Panc1 (cell line): ENCODE measurements at places on chromosomes 4 and X.
A peak's percentile ranks its signal among the peaks of the same experiment; 100 is the strongest.

DNA sequence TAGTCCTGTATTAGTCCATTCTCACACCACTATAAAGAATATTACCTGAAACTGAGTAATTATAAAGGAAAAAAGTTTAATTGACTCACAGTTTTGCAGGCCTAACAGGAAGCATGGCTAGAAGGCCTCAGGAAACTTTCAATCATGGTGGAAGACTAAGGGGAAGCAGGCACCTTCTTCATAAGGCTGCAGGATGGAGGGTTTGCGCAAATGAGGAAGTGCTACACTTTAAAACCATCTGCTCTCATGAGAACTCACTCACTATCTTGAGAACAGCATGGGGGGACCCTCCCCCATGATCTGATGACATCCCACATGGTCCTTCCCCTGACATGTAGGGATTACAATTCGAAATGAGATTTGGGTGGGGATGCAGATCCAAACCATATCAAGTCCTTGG, 12.1 kb upstream of the MAGEA11 start:
- DNase-seq, result no peak

DNA sequence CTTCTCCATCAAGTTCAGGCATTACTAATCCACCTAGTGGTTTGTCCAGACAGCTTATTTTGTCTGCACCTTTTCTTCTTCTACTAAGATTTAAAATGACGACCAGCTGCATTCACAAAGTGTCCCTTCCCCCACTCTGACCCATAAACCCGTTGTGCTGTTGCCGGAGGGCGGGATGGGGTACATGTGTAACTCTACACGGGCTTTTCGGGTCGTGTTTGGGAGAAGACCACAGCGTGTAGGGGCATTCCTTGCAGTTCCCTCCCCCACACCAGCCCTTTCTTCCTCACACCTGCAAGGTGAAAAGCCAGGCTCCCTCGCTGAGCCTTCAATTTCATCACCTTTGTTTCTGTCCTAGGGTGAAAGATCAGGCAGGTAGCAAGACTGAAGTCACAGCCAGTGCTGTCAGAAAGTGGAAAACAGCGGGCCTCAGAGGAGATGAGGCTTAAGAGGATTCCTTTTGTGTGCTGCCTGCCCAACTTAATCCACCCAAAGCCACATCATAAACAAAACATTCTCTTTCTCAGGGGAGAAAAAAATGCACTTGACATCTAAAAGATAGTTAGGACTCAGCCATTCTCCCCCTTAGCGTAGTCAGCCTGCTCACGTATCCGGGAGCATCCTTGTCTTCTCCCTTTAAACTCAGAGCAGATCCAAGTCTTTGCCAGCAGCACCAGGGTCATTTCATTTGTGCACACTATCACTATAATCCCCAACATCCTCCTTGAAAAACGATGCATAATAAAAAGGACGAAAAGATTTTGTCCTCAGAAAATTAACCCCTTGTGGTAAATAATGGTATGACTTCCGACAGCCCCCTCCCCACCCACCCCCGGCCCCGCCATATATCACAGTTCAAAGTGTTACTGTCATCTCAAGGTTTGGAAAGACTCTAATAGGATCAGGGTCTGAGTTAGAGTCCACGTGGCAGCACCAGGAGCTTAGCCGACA, 599.0 kb downstream of the RAB28 start:
- no peak for DNase-seq

DNA sequence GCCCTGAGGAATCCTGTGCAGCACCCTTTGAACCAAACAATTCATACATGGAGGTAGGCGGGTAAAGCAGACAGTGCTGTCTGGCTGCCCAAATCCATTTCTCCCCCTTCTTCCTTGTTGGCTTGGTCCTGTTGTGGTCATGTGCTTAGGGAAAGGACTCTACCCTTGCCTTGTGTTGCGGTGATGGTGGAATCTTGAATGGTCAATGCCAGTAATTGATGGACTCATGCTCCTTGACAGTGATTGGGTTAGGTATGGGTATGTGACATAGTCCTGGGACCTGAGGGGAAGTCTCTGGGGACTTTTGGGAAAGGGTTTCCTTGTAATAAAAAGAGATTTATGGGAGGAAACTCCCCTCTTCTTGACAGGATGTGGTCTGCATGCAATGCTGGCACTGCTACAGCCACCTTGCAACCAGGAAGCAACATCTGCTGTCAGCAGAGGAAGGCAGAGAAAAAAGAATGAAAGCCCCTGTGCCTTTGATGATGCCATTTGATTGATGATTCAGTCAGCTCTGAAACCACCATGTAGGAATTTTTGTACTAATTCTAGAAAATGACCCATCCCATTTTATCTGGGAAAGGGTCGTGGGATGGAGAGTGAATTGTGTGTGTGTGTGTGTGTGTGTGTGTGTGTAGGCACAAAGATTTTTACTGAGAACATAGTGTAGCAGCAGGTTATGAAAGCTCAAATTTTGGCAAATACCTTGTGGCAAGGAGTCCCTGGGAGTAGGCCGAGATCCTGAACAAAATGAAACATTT, 30.0 kb upstream of the HUWE1 start:
- no peak for DNase-seq

GRCh38 chr4:101763576-101763975, 27.0 kb upstream of the BANK1 start:
- no peak for DNase-seq

- DNase-seq, result no peak
These were observed 851.6 kb downstream of the PDHA2 start for GRCh38 chr4:96691521-96691920.

DNA sequence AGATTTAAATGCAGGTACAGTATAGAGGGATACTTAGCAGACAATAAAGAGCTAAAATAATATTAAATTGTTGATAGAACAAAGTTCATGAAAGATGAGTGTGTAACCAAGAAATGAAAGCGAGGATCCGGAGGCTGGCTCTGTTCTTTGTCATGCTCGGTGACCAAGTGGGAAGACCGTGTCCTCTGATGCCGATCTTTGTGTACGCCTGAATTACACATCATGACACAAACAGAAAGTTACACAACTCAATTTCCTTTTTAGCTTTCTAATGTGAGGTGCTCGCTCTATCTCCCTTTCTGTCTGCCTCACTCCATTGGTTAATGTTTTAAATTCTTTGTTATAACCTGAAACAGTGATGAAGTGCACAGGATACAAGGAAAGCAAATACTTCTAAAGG, 114.8 kb upstream of the NEIL3 start:
- no peak for DNase-seq

GRCh38 chr4:141395246-141395830, 174.6 kb downstream of the ZNF330 start:
- no peak for DNase-seq

GRCh38 chr4:141090473-141090872, 42.8 kb downstream of the RNF150 start:
- DNase-seq, result no peak

GRCh38 chr4:26141051-26141721, 179.6 kb upstream of the RBPJ start:
- no peak for DNase-seq

GRCh38 chr4:166043801-166044200, 170.8 kb downstream of the TLL1 start:
- no peak for DNase-seq

DNA sequence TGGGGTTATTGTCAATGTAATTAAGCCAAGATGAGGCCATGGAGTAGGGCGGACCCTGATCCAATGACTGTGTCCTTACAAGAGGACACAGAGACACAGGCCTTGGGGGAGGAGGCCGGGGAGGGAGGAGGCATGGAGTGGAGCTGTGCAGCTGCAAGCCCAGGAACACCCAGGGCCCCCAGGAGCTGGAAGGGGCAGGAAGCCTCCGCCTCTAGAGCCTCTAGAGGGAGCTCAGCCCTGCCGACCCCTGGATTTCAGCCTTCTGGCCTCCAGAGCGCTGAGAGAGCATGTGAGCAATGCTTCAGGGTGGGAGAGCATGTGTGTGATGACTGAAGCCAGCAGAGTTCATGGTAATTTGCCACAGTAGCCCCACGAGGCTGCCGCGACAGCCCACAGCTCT, 234.6 kb downstream of the AFAP1 start:
- no peak for DNase-seq

GRCh38 chr4:2062808-2063524, 3.8 kb downstream of the NAT8L start:
- DNase-seq, result no peak

DNA sequence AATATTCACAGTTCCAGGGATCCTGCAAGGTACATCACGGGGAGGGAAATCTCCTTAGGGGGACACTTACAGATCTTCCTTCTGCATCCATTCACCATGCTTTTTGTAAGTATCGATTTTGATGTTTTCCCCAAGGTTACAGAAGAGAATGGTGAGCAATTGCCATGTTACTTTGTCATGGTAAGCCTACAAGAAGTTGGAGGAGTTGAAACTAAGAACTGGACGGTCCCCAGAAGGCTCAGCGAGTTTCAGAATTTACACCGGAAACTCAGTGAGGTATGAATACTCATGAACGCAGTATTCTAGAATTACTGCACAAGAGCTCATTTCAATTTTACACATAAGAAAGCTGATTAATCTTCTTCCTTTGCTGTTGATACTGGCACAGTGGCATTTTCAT, 53.9 kb downstream of the LRP2BP start:
- DNase-seq, result no peak

- DNase-seq, result peak; percentile 41
These were observed 158.2 kb upstream of the DDIT4L start for GRCh38 chr4:100348473-100348872.

GRCh38 chr4:170088716-170089115, 1.0 kb downstream of the AADAT start:
- DNase-seq, result no peak

DNA sequence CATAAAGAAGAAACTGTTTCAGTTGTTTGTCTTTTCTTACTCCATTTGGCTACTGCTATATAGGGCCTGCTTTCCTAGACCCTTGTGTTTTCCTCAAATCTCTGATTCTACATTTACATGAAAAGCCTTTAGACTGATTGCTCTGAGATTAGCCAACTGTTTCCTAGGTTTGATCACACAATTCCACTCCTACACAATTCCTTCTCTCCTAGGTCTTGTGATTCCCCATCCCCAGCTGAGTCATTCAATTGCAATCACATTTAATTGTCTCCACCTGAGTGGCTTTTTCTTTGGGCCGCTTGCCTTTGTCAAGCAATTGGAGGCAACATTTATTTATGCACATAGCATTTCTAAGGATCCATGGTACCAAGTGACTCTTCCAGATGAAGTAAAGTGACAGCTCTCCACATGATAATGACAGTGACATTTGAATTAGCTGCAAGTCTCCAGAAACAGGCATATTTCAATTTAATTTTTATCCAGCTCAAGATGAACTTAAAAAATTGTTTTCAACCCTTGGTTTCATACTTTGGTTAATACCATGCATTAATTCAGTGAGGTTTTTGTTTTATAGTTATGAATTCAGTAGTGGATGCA, 35.8 kb downstream of the ATXN3L start:
- no peak for DNase-seq

DNA sequence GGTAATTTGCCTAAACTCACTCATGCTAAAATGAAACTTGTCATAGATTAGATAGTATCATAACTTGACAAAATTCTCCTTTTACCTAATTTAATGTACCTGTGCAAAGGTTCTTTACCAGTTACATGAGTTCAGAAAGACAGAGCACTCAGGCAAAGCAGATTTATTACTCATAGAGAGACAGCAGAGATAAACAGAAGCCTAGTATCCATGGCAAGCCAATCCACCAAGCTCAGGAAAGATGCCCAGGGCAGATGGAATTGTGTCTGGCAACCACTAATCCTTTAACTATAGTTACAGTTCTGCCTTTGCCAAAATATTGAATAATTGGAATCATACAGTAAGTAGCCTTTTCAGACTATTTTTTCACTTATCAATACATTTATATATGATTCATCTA, 826.2 kb downstream of the TECRL start:
- DNase-seq, result no peak

GRCh38 chr4:43456383-43456782, 563.9 kb downstream of the GRXCR1 start:
- DNase-seq, result no peak

DNA sequence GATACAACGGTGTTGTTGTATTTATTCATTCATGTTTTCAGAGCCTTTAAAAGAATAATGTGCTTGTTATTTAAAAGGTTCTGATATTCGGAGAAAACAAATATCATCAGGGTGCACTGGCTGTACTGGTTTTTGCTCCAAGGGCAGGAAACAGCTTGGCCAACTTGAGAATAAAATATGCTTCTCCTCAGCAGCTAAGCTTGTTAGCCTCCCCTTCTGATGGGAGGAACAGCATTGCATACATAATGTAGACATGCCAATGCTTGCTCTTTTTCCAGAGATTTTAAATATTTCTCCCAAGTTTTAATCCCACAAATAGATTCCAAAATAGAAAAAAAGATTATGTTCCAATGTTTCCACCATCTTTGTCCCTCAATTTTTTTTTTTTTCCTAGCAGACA, 87.6 kb upstream of the RPL34 start:
- DNase-seq, result no peak

- no peak for DNase-seq
These were observed 16.1 kb upstream of the PDGFRA start for GRCh38 chr4:54213001-54213400.

DNA sequence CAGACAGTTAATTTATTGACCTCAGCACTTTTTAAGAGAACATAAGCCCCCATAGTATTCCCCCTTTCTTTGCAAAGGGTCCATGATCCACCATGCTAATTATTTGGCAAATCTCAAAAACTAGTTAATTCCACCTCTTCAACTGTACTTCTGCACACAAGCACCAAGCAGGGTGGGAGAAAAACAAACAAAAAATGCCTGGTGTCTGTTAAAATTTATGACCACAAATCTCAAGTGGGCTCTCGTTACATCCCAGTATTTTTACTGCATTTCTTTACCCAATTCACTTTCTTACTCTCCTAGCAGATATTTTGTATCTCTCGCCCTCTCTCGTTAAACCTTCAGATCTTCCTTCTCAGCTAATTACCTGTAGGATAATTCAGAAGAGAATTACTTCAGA, 6.1 kb downstream of the ARSJ start:
- DNase-seq, result no peak

GRCh38 chr4:5435201-5435600, 273.2 kb downstream of the EVC2 start:
- DNase-seq, result no peak

DNA sequence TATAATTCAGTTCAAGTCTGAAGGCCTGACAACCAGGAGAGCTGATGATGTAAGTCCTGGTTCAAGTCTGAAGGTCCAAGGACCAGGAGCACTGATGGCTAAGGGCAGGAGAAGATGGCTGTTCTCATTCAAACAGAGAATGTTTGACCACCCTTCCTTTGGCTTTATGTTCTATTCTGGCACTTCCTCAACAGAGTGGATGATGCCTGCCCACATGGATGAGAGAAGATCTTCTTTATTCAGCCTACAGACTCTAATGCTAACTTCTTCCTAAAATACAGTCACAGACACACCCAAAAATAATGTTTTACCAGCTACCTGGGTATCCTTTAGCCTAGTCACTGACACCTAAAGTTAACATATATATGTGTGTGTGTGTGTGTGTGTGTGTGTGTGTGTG, 25.6 kb upstream of the IRF2 start:
- no peak for DNase-seq

GRCh38 chr4:114998316-114998715, 115.1 kb downstream of the NDST4 start:
- no peak for DNase-seq

DNA sequence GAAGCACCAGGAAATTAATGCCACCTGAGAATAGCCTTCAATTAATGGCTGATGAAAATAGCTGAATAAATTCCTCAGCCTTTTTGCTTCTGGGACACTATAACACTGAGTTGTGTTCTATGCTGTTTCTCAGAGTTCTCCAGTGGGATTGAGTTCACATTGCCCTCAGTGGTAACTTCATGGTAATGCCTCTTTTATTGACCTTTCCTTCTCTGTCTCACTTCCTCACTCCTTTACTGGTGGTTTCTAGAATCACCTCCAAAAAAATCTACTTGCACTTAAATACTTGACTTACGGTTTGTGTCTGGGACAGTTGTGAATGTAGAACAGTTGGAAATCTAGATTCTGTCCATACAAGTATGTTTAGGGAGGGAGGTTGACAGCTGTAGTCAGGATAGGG, 293.7 kb downstream of the PPP1R2C start:
- DNase-seq, result no peak
